Mesenchymal stem cell (in vitro differentiated cells and primary cell): ENCODE measurements at places on chromosomes 5 and 9.

DNA sequence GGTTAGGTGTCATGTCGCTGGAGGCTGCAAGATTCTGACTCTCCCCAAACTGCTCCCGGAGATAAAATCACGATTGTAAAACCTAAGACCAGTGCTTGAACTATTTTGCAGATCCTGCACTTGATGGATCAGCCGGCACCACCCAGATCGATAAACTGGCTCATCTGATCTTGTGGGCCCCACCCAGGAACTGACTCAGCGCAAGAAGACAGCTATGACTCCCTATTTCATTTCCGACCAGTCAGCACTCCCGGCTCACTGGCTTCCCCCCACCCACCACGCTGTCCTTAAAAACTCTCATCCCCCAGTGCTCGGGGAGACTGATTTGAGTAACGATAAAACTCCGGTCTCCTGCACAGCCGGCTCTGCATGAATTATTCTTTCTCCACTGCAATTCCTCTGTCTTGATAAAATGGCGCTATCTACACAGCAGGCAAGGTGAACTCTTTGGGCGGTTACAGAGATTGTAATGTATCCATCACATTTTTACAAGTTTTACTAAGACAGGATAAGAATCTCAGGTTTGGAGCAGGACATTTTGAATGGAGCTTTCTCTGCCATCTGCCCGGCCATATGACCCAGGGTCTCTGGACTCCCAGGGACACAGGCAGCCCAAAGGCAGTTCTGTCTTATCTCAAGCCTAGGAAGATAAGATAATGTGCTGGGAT, 10.6 kb upstream of the PPP1R26 start:
- DNase-seq = peak; percentile 62

GRCh38 chr9:137240318-137240840, 708 bp upstream of the TUBB4B start:
- DNase-seq = peak; percentile 82

DNA sequence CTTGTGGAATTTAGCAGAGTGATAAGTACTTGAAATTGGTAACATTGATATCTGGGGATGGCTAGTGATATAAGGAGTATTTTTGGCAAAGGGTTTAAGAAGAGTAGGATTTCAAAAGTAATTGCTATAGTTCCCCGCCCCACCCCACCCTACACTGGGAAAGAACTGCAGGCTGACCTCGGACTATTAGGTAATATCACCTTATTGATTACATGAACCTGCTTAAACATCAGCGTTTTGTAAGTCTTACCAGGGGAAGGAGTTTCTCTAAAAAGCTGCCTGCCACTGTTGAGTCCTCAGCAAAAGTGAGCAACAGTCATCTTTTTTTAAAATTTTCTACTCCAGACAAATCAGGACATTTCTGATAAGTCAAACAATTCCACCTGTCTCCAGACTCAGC, 337.3 kb downstream of the DTWD2 start:
- DNase-seq = no peak

GRCh38 chr9:98064623-98065392, 8.3 kb downstream of the NANS start:
- DNase-seq = no peak

DNA sequence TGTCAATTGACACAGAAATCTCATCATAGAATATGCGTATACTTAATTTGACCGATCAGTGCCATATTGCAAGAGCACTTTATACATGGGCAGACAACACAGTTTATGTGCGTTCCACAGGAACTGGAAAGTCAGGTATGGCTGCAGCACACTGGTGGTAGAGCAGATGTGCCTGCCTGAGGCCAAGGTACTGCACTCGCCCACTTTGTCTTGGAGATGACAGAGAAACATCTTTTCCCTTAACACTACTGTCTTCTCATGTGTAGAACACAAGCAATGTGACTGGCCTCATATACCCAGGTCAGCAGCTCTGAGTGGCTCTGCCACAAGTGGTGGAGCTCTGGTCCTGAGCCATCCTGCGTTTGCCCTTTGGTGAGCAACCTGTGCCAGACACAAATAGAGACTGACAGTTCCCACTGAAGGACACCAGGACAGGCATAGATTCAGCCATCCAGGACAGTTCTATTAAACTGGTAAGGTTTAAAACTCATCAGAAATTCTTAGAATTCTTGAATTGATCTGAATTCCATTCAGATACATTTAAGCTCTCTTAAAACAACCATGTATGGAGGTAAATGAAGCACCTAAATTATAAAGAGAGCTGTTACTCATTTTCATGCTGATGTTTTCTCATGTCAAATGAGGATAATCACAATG, 21.0 kb upstream of the PPP2CA start:
- DNase-seq = no peak

DNA sequence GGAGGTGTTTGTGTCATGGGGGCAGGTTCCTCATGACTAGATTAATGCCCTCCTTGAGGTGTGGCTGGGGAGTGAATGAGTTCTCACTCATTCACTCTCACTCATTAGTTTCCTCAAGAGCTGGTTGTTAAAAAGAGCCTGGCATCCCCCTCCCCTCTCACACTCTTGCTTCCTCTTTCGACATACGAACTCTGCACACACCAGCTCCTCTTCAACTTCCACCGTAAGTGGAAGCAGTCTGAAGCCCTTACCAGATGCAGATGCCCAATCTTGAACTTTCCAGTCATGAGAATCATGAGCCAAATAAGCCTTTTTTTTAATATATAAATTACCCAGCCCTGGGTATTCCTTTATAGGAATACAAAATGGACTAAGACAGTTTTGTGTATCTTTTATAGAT, 82.5 kb downstream of the SPRY4 start:
- DNase-seq = no peak

- DNase-seq = no peak
These were observed 106.0 kb downstream of the ADRB2 start for GRCh38 chr5:148932355-148932935.

DNA sequence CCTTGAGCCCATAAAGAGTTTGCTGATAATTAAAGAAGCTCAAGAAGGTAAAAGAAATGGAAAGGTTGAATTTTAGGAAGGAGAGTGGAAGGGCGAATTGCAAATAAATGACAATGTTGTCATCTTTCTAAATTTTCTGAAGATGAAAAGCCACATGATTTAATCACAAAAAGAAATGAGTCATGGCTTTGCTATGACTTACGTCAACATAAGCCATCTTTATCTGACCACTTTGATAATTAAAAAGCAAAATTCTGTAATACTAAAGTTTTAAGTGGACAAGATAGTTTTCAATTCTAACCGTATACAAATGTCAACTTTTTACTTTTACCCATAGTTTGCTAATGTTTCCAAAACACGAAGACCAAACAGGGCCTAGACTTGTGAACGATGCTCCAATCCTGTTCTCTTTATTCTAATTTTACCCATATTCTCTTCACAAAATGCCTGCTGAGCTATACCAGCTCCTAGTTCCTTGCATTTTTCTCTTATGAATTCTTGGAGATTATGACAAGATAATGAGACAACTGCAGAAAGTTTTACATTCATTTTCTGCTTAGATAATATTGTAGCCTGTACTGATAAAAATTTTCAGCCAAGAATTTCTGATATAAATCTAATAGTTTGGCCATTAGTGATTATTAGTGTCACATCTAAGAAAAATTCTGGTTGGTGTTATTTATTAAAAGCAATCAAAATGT, 21.8 kb upstream of the PRUNE2 start:
- DNase-seq = no peak

- no peak for DNase-seq
These were observed 141.1 kb upstream of the MEF2C start for GRCh38 chr5:89024045-89024444.

DNA sequence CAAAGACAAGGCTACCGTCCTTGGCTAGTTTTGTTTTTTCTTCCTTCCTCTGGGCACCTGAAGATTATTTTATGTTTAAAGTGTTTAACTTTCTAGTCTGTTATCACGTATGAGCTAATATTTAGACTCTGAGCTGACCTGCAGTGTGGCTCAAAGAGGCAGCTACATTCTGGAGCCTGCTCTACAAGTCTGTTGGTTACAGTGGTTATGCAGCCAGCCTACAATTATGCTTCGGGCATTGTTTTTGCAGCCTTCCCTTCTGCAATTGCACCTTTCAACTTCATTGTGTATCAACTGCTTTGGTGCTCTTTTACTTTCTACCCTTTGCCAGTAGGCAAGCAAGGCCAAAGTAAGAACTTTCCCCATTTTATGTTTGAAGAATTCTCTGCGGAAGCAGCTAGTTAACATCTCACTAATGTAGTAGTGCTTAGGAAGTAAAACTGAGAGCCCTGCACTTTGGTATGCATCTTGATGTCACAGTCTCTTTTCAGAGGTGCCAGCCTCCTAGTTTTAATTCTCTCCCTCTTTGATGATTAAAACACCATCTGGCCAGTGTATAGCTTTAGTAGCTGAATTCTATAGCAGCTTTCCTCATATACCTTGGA, 322.1 kb downstream of the FAM170A start:
- no peak for DNase-seq

DNA sequence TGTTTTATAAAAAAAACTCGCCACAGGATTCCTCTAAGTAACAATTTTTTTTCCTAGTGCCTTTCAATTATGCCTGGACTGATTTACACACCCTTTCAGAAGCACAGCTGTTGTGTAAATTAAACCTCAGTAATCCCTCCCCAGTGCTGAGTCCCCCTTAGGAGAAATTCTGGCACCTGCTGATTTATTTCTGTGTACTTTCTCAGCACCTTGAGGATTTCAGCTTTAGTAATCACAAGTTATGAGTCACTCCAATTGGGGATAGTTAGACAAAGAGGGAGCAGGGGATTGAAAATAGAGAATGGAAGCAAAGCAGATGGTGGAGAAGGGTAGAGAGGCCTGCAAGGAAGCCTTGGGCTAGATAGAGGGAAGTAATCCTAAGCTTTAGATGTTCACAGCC, 171.7 kb downstream of the TTLL11 start:
- DNase-seq = no peak

GRCh38 chr5:124724357-124725039, 21.9 kb downstream of the ZNF608 start:
- no peak for DNase-seq

- no peak for DNase-seq
These were observed 3.0 kb downstream of the N4BP3 start for GRCh38 chr5:178116143-178116885.

GRCh38 chr9:97514531-97514930, 13.1 kb downstream of the TMOD1 start:
- DNase-seq = no peak

DNA sequence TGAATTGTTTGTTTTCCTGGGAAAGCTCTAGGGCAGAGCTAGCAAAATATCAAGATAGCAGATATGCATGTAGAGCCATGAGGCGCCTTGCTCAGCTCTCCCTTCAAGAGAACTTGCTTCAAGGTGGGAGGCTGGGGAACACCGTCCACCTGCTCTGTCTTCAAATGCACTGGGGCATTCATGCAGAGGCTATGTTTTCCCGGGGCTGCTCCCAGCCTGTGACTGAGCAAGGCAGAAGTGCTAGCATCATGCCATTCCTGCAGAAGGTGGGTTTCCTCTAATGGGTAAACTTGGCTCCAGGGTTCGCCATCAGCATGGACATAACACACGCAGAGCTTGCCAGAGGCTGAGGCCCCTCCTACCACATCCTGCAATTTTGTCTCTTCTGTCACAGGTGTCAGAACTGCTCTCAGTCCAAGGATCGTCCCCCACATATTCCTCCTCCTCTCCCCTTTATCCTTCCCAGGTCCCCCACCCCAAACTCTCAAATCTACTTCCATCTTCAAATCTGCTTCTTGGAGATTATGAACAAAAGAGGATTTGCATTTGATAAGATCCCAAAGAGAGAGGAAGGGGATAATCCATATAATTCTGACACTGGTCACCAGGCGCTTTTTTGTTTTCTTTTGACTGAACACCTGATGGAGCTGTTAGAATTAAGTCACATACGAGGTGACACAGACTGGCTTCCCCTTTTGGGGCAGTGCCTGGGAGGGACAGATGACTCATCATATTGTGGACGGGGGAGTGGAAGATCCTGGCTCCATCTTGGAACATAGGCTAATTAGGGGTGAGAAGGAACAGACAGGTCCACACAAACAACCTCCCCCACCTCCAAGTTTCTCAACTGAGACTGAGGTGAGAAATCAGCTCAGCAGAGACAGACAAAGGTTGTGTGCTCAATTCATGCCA, 85.0 kb upstream of the TAF11L2 start:
- no peak for DNase-seq

DNA sequence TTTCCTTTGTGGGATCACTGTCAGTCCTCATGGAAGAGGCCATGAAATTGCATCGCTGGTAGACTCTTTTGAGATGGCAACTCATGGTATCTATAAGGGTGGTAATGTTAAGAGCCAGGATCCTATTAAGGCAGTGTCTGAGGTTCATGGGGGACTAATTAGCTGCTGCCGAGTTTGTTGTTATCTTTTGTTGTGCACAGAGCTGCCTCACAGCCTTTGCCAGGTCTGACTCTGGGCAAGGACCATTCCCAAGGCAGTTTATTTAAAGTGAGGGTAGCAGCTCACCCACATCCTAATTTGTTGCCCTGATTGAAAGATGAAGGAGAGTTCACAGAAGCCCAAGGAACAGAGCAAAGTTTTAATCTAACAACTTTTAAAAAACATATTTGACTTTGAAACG, 7.9 kb downstream of the SMARCA2 start:
- DNase-seq = no peak

- no peak for DNase-seq
These were observed 12.1 kb downstream of the NOTCH1 start for GRCh38 chr9:136533775-136534157.

- DNase-seq = no peak
These were observed 108.5 kb downstream of the ELAVL2 start for GRCh38 chr9:23717505-23717904.

- DNase-seq = no peak
These were observed 12.0 kb upstream of the AJM1 start for GRCh38 chr9:136829981-136830885.

DNA sequence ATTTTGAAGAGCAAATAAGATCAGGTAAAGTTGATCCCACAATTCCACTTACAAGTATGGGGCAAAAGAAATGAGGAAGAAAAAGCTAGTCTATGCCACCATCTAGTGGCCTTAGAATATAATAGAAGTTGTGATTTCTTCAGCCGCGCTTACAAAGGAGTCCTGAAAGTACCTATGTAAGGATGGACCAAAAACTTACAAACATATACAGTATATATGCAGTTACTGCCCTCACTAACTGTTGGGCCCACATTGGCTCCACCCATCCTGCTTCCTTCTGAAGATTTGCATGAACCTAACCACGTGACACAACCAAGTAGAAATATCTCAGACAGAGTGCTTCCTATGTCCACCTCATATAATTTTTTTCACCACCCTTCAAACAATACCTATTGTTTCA, 11.7 kb upstream of the OR13D1 start:
- peak; percentile 51 for DNase-seq
